BJ (cell line): ENCODE measurements at places on chromosomes 13 and 19.

GRCh38 chr19:29836409-29836825 lies 24.6 kb downstream of the CCNE1 start:
- no peak for DNase-seq

GRCh38 chr13:112756967-112757758 lies 67.3 kb downstream of the ATP11A start:
- DNase-seq, result no peak

GRCh38 chr19:47376589-47377144 lies 27.6 kb downstream of the DHX34 start:
- DNase-seq, result no peak

DNA sequence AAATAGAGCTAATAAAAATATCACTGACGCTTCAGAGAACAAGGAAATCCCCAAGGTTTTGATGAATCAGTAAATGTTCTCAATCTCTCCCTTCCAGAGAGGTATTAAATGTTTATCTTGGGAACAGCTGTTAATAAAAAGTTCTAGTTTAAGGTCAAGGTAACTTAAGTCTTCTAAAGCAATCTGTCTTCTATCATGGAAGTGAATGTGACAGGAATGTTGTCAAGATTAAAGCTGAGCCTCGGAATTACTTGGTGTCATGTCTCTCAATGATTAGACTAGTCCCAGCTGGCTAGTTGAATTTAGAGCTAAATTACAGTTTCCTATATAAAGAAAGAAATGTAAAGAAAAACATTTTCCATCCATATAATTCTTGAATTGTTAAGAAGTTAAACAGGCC lies 23.4 kb downstream of the ESD start:
- no peak for DNase-seq

GRCh38 chr19:29629836-29630534 lies 23.9 kb downstream of the POP4 start:
- DNase-seq, result no peak

DNA sequence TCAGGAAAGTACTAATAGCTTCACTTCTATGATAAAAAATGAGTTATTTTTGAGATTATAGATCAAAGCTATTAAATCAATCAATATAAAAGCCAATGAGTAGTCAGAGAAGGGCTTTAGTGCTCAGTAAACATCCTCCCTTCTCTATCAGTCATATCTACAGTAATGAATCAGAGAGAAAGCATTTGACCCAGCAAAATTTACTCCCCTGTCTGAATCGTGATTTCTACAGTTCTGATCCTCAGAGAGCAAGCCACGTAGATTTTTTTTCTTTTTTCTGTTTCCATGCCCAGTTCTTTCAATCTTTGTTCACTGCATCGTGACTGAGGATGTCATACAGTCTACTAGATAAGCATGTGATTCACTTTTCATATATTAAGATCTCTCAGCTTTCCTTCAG lies 16.2 kb upstream of the MBNL2 start:
- no peak for DNase-seq

DNA sequence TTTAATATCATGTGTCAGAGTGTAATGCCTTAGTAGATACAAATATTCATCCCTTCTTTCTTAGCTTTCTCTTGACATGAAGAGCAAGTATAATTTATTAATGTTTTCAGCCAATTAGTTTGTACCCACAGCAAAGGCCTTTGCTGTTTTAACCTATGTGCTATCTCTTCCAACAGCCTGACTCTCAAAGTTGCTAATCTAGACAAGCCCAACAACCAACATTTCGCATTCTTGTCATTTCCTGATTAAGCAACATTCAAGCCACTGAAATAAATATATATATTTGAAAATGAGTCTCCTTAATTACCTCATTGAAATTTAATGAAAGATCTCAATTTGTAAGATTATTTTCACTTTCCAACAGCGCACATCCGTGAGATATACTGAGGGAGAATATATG lies 18.5 kb downstream of the EPSTI1 start:
- DNase-seq, result no peak

DNA sequence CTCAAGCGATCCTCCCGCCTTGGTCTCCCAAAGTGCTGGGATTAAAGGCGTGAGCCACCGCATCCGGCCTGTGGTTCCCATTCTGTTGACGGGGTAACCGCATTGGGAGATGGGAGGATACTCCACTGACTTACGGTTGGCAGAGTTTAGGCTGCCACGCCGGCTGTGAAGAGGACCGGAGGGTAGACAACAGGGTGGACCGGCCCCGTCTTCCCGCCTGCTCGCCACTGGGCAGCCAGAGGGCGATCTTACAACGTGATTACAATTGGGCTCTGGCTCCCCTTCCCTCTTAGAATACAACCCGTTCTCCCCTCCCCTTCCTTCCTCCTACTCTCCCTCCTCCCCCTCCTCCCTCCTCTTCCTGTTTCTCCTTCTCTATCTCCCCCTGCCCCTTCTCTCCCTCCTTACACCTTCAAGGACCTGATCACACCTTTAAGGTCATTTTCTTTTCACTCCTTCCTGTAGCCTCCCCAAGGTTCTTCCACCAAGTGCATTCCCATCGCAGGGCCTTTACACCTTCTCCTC lies 957 bp upstream of the CCDC194 start:
- DNase-seq, result no peak

GRCh38 chr19:57900311-57900710 lies 11.5 kb upstream of the ZNF814 start:
- DNase-seq, result no peak

GRCh38 chr19:19746286-19747213 lies 13.6 kb upstream of the ZNF14 start:
- no peak for DNase-seq

DNA sequence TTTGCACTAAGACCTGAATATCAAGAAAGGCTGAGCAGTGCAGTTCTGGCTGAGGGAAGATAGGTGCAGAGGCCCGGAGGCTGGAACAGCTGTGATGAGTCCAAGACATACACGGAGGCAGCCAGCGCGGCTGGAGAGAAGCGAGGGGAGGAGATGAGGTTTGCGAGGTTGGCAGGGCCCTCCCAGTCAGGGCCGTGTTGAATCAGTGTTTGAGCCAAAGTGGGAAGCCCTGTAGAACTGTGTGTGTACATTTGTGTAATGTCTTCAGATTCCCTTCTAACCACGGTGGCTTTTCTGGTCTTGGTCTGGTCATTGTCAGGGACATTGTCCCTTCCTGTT lies 34.9 kb downstream of the PAK4 start:
- DNase-seq, result no peak
